ENCODE measurements at places on chromosomes 1 and 21.
A peak's percentile ranks its signal among the peaks of the same experiment; 100 is the strongest.

- DNase-seq, result no peak
Observed at GRCh38 chr21:36155603-36156338, 853 bp upstream of the DOP1B start.

GRCh38 chr1:30654188-30654587, 69.2 kb downstream of the MATN1 start:
- no peak for DNase-seq

DNA sequence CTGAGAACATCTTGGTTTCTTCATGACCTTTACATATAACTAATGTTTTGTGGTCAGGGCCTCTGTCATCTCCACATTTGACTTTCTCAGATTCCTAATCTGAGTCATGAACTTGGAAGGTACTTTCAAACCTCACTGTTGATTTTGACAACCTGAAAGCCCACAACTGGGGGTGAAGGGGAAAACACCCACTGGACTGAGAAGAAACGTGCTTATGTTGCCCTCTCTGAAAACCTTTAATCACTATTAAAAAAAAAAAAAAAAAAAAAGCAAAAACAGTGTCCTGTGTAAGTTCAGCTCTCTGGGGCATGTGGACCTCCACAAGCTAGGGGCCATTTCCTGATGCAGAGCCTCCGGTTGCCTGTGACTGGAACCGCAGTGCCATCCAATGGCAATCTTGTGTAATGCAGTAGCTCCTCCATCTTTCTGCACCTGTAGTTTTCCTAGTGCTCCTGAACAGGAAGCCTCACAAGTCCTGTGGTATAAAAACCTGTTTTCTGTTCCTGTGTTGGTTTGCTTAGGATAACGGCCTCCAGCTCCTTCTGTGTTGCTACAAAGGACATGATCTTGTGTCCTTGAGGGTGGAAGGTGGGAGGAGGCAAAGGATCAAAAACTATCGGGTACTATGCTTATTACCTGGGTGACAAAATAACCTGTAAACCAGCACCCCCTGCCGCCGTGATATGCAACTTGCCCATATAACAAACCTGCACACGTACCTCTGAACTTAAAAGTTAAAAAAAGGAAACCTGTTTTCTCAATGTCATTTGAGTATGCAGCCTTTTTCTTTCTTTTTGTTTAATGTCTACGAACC, 124.5 kb downstream of the ZNF648 start:
- peak; percentile 7 for DNase-seq

GRCh38 chr1:51675177-51675780, 58.4 kb downstream of the OSBPL9 start:
- DNase-seq, result no peak

GRCh38 chr21:33133892-33134291, 64.0 kb downstream of the OLIG1 start:
- no peak for DNase-seq

- DNase-seq, result no peak
Observed at GRCh38 chr1:209627027-209627731, 25.0 kb downstream of the LAMB3 start.

GRCh38 chr1:180366371-180367068, 135.9 kb downstream of the ACBD6 start:
- no peak for DNase-seq

- no peak for DNase-seq
Observed at GRCh38 chr1:237071641-237072420, 29.8 kb downstream of the RYR2 start.

GRCh38 chr1:195462646-195463045, 1145.6 kb downstream of the KCNT2 start:
- no peak for DNase-seq

DNA sequence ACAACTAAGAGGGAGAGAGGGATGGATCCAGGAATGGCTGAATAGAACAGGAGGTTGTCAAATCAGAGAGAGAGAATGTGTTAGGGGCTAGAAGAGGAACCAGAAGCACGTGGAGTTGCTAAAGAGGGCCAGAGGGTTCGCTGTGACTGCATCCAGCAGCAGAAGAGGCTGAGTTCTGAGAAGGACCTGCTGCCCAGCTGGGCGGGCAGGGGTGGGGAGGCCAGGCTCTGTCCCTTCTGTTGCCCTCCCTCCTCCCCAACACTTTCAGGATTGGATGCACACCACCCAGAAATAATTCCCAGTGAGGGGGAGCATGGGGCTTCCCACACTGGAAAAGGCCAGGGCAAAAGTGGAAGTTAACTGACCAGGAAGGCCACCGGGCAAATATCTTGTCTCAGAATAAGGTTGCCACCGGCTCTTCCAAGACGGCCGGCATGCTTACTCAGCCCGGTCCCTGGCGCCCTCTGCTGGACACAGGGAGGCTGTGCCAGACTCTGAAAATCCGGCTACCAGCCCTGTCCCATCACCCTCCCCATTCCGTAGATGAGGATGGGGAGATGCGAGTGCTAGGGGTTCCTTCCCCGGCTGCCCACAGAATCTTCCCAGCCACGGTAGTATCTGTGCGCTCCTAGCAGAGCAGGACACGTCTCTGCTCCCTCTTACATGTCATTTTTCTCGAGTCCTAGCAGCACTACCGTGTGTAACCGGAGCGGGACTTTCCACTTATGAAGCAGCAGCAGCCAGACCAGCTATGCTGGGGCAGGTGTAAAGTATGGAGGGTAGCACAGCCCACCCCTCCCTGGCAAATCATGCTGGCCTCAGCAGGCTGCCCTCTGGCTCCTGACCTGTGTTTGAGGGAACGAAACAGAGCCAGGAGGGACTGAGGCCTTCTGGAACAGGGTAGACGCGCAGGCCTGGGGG, 46.8 kb upstream of the A3GALT2 start:
- peak; percentile 59 for DNase-seq

- no peak for DNase-seq
Observed at GRCh38 chr1:147613506-147613905, 56.8 kb downstream of the ACP6 start.

GRCh38 chr1:48469616-48470480, 2.2 kb downstream of the SPATA6 start:
- no peak for DNase-seq

DNA sequence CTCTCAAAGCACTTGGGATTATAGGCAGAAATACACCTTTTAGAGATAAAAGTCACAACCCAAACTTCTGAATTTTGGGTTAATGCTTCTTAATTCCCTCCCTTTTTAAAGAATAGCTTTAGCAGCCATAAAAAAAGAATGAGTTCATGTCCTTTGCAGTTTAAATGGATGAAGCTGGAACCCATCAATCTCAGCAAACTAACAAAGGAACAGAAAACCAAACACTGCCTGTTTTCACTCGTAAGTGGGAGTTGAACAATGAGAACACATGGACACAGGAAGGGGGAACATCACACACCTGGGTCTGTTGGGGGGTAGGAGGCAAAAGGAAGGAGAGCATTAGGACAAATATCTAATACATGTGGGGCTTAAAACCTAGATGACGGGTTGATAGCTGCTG, 55.8 kb downstream of the SLC27A3 start:
- no peak for DNase-seq

- no peak for DNase-seq
Observed at GRCh38 chr1:171610385-171610784, 11.7 kb upstream of the MYOCOS start.

- no peak for DNase-seq
Observed at GRCh38 chr1:211893260-211893659, 62.7 kb upstream of the LPGAT1 start.

DNA sequence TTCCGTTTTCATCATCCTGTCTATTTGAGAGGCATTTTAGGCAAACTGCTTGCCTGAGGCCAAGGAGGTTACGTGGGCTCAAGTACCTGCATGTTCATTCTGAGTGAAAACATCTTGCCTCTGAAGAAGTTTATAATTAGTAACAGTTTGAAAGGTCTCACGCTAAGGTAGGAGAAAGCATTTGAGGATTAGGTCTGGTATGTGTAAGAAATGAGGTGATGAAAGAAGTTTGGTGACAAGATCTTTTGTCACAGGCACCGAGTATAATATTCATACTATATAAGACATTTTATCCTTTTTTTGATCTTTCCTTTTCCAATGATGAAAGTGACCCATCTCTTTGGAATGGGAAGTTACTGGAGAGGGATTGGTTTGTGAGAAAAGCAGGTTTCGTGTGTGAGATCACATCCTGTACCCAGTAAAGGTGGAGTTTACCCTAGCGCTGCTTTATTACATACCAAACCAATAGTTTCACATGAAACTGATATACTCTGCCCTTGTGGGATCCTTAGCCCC, 98.7 kb upstream of the PDC start:
- no peak for DNase-seq

- DNase-seq, result no peak
Observed at GRCh38 chr1:68113966-68114365, 63.5 kb upstream of the DIRAS3 start.

DNA sequence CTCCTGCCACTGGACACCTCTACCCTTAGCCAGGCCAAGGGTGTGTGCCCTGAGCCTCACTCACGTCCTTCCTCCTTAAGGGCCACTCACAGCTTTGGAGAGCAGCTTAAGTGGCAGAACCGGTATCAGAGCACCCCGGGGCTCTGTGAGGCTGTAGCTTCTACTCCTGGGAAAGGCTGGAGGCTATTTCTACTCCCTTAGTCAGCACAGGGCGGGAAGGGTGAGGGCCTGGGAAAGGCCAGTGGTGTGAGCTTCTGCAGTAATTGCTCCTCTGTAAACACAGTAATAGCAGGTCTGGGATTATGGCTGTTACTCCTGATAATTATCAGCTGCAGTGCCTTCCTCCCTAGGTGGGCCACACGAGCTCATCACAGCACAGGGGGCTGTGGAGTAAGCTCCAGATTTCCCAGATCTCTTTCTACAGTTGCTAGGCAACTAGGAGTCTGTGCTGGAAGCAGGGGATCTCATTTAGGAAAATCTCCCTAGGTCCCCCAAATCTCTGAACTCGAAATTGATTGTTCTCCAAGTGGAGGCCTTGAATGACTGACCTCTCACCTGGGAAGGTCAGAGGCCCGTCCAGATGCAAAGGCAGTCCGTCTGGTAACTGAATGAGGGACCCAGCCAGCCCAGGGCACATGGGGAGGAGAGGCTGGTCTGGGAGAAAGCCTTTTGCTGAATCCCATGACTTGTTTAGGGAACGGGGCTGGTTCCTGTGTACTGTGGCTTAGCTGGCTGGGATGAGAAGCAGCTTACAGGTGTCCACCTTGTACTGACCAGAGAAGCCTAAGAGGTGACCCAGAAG, 29.3 kb downstream of the IER5 start:
- no peak for DNase-seq

DNA sequence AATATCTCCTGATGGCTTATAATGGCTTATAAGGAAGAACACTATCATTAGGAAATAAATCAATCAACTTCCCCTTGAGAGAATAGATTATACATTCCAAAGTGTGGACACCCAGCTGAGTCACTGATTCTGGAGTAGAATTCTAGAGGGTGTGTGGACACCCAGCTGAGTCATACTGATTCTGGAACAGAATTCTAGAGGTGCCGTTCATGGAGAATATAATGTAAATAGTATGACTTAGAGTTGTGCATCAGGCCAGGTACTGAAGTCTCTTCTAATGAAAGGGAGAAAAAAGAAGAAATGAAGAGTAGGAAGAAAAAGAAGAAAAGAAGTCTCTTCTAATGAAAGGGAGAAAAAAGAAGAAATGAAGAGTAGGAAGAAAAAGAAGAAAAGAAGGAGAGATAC, 2.4 kb upstream of the USP33 start:
- no peak for DNase-seq

GRCh38 chr1:30681782-30682181, 41.6 kb downstream of the MATN1 start:
- DNase-seq, result no peak

DNA sequence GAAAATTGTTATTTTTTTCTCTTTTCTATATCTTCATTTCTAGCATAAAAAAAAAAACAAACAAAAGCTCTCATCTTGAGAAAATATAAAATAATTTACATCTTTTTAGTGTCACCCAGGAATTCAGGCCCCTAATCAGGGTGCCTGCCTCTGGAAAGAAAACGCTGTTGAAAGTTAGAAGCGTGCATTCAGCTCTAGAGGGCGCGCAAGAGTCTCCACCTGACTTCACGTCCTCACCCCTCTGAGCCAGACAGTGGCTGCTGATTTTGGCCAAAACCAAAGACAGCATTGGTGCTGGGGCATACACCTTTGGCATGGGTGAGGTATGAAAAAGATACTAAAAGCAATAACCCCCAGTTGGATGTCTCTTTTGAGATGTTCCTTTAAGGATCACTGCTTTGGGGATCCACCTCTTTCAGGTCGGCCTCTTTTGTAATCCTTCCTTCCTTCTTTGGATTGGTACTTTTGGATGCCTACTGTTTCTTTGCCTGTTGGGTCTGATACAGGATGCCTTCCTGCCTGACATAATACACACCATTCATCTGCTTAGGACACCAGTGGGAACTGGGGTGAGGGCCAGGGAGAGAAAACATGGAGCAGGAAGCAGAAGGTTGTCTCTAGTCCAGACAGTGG, 77.6 kb upstream of the CHRM3 start:
- DNase-seq, result no peak

DNA sequence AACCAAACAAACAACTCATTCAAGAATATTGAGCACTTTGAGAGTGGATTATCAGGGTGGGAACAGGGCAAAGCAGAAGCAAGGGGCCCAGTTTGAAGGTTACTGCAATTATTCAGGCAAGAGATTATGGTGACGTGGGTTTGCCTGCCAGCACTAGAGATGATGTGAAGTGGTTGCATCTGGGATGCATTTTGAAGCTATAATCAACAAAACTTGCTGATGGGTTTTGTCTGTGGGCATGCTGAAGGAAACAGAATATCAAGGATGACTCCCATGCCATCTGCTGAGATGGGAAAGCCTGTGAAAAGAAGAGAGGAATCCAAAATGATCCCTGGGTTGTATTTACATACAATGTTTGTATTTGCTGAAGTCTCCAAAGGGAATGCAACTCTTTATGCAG, 224.3 kb upstream of the GREM2 start:
- no peak for DNase-seq

- DNase-seq, result no peak
Observed at GRCh38 chr1:31775210-31775999, 11.3 kb upstream of the ADGRB2 start.

- no peak for DNase-seq
Observed at GRCh38 chr1:44260792-44261170, 47.5 kb downstream of the DMAP1 start.

GRCh38 chr1:16134066-16134801, 21.6 kb downstream of the EPHA2 start:
- no peak for DNase-seq

All from stimulated activated CD8-positive, alpha-beta memory T cell treated with anti-CD3 and anti-CD28 coated beads, Interleukin-15, amount 100 ng/mL, for 48 hours (primary cell).